ENCODE measurements at places on chromosomes 16 and 17.

DNA sequence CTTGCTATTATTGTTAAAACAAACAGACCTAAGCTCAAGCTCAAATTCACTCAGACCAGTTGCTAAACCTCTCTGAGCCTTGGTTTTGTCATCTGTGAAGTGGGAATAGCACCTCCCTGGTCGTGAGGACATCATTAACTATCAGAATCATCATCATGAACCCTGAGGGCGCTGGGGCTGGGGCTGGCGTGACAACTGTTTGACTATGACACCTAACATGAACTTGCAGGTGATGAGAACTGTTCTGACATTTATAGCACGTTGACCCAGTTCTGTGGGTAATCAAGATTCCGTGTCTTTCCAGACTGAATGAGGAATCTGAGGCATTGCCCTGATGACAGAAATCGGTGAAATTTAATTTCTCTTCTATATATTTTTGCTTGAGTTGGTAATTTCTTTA lies 71.3 kb upstream of the CDH5 start:
- DNase-seq, result no peak

DNA sequence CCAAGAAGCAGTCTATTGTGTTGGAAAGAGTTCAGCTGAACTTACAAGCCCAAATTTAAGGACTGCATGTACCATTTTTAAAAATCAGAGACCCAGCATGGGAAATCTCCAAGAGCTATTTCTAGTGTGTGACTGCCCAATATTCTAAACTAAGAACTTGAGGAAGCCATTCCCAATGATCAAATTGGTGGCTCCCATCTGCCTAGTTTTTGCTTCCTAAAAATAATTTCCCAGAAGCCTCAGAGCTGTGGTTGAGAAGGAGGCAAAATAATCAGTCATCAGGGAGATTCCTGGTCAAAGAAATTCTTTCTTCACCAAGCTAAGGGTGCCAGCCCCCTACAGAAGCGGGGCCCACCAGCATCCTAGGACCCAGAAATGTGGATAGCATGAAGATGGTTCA lies 176.1 kb upstream of the CDH5 start:
- DNase-seq, result no peak

GRCh38 chr17:20934288-20934687 lies 108.5 kb downstream of the USP22 start:
- DNase-seq, result no peak

DNA sequence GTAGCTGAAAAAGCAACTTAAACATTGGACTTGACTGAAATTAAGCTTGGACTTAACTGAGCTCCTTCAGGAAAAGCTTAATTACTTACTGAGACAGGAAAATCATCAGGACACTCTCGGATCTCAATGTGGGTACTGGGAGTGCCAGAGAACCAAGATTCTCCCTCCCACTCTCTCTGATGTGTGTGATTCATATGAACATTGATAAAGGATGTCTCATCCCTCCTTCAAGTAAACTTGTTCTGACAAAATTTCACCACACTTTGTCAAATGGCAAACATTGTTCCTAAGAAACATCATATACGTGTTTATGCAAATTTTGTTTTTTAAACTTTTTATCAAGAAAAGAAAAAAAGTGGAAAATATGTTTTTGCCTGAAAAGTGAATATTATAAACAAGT lies 4.1 kb upstream of the SLFN5 start:
- no peak for DNase-seq

DNA sequence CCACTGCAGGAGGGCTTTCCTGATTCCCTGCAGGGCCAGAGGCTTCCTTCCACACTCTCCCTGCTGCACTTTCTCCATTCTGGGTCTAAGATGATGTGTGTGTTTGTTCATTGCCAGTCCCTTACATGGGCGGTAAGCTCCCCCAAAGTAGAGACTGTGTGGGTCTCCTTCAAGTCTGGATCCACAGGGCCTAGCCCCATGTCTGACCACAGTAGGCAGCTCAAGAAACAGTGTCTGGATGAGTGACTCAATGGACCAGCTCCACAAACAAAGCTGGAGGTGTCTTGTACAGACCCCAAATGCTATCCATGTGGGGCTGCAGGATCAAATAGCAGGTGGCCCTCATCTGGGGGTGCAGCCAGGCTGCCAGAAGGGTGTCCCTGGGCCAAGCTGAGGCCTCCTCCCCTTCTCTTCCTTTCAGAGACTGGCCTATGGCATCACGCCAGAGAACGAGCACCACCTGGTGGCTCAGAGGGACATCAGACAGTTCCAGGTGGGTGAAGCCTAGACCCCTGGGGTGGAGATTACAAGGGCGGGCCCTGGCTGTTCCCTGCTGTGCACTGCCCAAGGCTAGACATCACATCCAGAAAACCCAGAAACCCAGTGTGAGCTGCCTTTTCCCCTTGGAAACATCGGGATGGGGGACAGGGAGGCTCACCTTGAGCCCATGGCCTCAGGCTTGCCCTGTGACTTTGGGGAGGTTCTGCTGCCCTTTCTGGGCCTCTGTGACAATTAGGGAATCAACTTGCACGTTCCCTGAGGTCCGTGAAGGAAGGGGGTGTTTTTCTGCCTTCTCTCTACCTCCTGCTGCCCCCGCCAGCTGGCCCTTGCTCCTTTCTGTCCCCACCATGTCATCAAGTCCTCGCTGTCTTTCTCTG lies 45.9 kb downstream of the SLC6A2 start:
- no peak for DNase-seq

DNA sequence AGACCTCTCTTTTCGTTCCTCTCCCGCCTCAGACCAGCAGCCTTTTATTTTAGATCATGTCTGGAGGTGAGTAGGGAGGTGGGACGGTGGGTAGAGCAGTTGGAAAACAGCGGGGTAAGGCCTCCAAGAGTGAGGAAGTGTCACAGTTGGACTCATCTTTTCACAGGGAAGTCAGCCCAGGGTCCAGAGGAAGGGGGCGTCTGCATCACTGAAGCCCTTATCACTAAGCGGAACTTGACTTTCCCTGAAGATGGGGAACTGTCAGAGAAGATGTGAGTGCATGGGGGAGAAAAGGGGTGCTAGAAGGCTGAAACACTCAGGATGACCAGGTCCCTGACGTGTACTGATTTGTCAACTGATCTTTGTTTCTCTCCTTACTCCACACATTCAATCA lies 461 bp downstream of the LRRC46 start:
- DNase-seq, result no peak

GRCh38 chr16:6009151-6009550 lies 911.6 kb upstream of the EEF2KMT start:
- no peak for DNase-seq

Measured in DMS 273 treated with DMSO at 0.1 percent for 48 hours (cell line).